ENCODE measurements at places on chromosomes 4 and X.

- DNase-seq: no peak
Measured at GRCh38 chrX:22109442-22109841, 77.3 kb downstream of the PHEX start.

- no peak for DNase-seq
Measured at GRCh38 chr4:140220058-140220457, 66.1 kb upstream of the MAML3 start.

- DNase-seq: no peak
Measured at GRCh38 chrX:82748906-82749505, 759.1 kb upstream of the POU3F4 start.

DNA sequence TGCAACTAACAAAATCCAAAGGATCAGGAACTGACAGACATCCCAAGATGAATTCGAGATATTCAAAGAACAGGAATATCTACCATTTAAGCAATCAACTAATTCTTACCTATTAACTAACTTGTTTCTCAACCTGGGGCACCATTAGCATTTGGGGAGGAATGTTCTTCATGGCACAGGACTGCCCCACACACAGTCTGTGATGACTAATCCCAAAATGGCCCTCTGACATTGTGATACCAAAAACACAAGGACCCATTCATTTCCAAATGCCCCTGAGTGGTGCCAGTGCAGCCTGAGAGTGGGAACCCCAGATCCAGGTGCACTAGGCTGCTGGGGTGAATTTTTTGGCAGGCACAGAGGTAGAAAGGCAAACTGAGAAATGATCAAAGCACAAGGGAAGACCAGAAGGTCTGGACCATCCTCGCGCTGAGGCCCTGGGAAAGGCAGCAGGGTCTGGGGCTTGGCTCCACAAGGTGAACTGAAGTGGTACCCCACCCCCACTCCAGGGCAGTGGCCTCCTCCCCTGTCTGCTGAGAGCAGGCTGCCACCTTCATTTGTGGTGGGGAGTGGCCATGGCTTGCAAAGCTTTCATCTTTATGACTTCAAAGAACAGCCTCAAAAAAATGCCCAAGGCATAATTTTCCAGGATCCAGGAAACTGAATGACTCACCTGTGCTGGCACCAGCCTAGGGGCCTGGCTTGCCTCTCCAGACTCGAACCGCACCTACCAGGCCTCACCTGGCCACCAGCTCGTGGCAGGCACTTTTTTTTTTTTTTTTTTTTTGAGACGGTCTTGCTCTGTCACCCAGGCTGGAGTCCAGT lies 122.4 kb downstream of the BCOR start:
- DNase-seq: no peak

- no peak for DNase-seq
Measured at GRCh38 chr4:76083386-76083988, 9.0 kb downstream of the ART3 start.

GRCh38 chr4:36432586-36432985 lies 151.2 kb downstream of the DTHD1 start:
- no peak for DNase-seq

- DNase-seq: no peak
Measured at GRCh38 chrX:65877953-65878352, 161.9 kb downstream of the VSIG4 start.

DNA sequence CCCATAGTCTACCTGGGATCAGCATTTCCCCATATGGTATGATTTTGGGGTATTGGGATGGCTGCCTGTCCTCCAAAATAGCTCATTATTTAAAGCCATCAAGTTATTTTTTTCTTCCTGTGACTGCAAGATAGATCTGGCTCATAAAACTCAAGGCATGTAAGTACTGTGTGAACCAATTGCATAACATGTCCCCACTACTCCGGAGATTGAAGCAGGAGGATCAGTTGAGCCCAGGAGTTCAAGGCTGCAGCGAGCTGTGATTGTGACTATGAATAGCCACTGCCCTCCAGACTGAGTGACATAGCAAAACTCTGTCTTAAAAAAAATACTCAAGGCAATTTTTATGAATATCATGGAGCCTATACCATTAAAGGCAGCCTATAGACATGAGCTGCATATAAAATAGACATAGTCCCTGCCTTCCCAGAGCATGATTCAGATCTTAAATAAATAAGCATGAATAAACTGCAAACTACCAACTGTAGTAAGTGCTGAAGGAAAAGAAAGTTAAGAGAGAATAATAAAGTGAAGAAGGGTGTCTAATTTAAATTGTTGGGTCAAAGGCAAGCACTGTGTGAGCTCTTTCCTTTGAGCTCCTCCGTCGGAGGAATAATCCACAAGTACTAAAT lies 16.9 kb upstream of the MMAA start:
- DNase-seq: no peak

- DNase-seq: no peak
Measured at GRCh38 chrX:29587107-29587506, 628.3 kb upstream of the MAGEB2 start.

DNA sequence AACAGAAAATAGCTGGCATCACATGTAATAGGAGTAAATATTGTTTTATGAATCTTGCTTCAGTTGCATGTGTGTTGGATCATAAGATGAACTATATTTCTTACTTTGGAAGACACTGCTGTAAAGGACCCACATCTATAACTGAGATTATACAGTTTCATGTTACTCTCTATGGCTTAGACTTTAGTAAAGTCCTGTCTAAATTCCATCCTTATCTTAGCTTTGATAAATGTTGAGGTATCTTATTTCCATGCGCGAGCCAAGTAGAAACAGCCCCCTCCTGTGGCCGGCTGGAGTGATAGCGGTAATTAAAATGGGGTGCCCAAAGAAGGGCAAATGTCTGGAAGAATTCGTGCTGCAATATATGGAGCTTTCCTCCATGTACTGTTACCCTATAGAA lies 43.0 kb downstream of the CCDC158 start:
- peak; percentile 42 for DNase-seq

- no peak for DNase-seq
Measured at GRCh38 chrX:34562006-34562405, 95.1 kb downstream of the TMEM47 start.

DNA sequence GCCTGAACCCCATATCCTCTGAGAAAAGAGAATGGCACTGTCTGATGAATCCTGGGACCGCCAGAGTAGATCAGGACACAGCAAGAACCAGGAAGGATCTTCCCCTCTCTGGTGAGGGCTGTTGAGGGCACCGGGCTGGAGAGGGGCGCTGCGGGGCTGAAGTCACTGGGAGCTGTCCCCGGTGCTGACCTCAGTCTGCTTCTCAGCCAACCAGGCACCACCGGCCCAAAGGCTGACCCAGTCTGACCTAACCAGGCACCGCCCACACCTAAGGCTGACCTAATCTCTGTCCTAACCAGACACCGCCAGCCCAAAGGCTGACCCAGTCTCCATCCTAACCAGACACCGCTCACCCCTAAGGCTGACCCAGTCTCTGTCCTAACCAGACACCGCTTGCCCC lies 82.8 kb downstream of the CPZ start:
- no peak for DNase-seq

- DNase-seq: no peak
Measured at GRCh38 chr4:102637391-102637790, 123.4 kb downstream of the MANBA start.

- no peak for DNase-seq
Measured at GRCh38 chr4:120683897-120684540, 238.5 kb downstream of the PRDM5 start.

DNA sequence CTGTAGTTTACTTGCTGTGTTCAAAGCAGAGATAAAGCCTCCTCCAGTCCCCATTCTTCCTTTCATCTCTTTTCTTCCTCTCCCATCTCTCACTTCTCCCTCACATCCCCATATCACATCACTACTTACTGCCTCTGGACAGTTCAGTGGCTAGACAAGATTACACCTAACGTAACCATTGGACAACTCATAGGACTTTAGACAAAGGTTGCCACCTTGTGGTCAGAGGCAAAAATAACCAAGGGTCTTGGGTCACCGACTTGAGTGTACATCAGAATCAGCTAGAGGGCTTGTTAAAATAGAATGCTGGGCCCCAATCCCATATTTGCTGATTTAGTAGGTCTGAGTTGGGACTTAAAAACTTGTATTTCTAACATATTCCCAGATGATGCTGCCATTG lies 109.3 kb upstream of the DGKK start:
- DNase-seq: peak; percentile 49

DNA sequence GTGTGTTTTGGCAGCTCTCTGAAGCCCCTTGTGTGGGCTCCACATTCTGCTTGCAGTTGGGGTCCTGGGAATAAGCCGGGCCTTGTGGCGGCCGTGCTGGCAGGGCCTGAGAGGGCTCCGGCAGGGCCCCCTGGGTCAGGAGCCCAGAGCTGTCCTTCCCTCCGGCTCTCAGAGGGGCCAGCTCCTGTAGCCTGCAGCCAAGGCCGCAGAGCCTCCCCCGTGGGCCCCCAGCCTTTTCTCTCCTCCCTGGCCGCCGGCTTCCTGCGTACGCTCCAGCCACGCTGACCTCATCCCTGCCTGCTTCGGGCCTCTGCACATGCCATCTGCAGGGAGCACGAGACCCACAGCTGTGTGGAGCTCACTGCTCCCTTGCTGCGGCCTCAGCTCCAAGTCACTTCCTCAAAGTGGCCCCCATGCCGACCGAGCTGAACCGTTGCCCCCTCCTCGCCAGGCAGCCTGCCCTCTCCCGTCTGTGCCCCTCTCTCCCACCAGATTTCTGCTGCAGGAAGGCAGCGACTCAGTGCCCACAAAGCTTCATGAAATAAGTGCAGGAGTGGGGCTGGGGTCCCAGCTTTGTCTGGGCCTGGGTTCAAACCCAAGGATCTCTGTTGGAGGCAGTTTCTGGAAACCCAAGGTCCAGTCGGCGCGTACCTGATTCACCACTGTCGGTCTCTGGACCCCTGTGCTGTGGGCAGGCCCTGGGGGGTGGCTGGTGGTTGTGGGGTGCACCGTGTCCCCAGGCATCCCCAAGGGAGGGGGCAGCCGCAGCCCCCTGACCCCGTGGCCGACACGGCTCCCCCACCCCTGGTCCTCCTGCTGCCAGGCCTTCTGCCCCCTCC lies 57.1 kb upstream of the NKX1-1 start:
- no peak for DNase-seq

- peak; percentile 34 for DNase-seq
Measured at GRCh38 chr4:158667651-158668198, 4.0 kb downstream of the C4orf46 start.

- DNase-seq: no peak
Measured at GRCh38 chr4:145161549-145161948, 18.8 kb downstream of the OTUD4 start.

DNA sequence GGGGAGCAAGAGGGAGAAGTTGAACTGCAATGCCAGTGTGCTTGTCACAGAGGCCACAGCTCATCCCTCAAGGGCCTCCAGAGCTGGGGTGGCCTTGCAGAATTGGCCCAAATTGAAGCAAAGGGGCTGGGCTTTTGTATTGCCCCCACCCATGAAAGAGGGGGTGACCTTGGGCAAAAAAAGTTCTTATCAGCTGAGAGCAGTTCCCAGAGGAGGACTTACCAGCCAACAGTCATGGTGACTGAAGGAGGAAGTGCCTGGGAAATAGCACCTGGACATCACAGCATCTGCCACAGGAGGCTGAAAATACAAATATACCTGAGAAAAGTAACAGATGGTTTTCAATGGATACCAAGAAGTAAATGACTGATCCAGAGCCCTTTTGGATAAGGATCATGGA lies 262.4 kb downstream of the MID1IP1 start:
- no peak for DNase-seq

GRCh38 chrX:104854188-104854587 lies 288.2 kb downstream of the IL1RAPL2 start:
- no peak for DNase-seq

- DNase-seq: peak; percentile 8
Measured at GRCh38 chr4:106898621-106899230, 137.4 kb downstream of the DKK2 start.

GRCh38 chr4:88378691-88379559 lies at the start of gene HERC6:
Gene HERC6 (plus strand): TSS chr4:88378852. CDS start chr4:88378922, 70 bp downstream.
- DNase-seq: peak; percentile 84

GRCh38 chr4:53197772-53198142 lies 168.1 kb downstream of the SCFD2 start:
- DNase-seq: no peak

DNA sequence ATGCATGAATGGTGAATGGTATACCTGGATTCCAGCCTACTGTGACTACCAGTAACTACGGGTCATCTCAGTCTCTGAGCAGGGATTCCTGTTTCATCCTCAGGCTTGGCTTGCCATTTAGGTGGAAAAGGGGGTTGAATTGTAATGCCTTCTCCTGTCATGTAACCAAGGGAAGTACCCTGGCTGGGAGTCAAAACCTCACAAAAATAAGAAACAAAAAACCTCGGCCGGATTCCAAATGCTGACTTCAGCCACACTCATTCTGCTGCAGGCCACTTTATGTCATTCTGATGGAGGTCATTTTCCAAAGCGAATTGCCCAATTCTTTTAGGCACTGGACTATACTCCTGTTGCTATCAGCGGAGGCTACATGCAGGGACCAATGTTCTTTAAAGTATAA lies 324.7 kb downstream of the LDB2 start:
- DNase-seq: no peak

GRCh38 chr4:11631416-11631815 lies 202.7 kb upstream of the HS3ST1 start:
- DNase-seq: no peak

- no peak for DNase-seq
Measured at GRCh38 chr4:3236326-3236878, 12.6 kb upstream of the MSANTD1 start.

- peak; percentile 2 for DNase-seq
Measured at GRCh38 chr4:99998062-99998867, 48.2 kb upstream of the H2AZ1 start.

DNA sequence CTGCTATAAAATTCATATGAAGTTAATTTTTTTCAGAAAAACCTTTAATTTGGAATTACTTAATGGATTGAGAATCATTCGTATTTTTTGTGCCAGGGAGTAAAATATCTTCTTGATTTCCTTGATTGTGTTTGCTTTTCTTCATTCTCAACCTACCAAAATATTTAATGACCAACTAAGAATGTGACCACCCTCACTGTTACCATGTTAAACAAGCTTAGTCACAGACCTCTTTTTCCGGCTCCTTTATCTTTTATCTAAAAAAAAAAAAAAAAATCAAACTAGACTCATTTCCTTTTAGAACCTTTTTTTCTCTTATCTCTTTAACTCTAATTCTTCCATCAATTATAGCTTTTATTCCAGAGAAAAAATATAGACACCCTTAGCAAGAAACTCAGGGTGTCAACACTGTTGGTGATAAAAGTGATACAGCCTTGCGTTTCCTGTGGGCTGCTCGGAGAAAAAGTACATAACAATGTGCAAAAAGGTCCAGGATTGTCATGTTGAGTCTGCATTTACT lies 20.6 kb upstream of the HPGDS start:
- no peak for DNase-seq

- DNase-seq: peak; percentile 66
Measured at GRCh38 chrX:19799319-19800182, 87.8 kb downstream of the SH3KBP1 start.

DNA sequence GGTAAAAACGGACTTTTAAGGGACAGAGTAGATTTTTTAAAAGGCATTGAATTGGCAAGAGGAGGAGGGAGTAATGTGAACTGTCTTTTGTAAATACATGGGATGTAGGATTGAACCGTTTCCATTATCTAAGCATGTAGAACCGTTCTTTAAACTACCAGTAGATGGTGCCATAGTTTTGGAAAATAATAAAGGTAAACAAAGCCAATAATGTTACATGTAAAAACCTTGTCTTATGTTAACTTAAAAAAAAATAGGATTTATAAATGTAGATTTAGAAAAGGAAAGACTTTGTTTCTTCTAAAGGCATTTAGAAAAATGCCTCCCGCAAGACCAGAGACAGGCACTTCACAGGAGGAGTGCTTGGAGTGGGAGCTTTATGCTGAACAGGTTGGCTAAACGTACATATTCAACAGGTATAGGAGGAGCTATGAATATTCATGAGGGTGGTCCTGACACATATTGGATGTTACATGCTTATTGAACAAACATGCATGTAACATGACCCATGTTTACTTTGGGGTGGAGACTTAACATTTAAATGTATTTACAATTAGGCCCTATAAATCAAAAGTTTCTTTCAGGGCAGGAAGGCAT lies 45.5 kb upstream of the FAM241A start:
- peak; percentile 58 for DNase-seq

All from CD4-positive, alpha-beta T cell treated with Interleukin-12 subunit alpha and Interleukin-12 subunit beta, for 1 hour (primary cell).